ENCODE measurements at places on chromosomes 6 and 20. TPM values are rescaled to one million over a fixed set of nuclear protein-coding genes. Genes with fewer than 3 reads are reported as not detected.

ALDH5A1 gene
- 308 TPM for total RNA-seq

MOG gene
- total RNA-seq, result not detected

GINS1 gene
- 29.9 TPM for total RNA-seq

XKR7 gene
- total RNA-seq, result 0.06 TPM

RBPJL gene
- total RNA-seq, result not detected

SAMD3 gene
- total RNA-seq, result not detected

PCSK2 gene
- total RNA-seq, result not detected

TMEM74B gene
- total RNA-seq, result not detected

C6orf58 gene
- total RNA-seq, result not detected

GNAS-AS1 gene
- 11.6 TPM for total RNA-seq

SSR1 gene
- 138 TPM for total RNA-seq

KIAA1755 gene
- not detected for total RNA-seq

TCP11 gene
- total RNA-seq, result not detected

Measured in OCI-LY7 (cell line).